Immature natural killer cell (primary cell): ENCODE measurements at places on chromosomes 2 and 18.

DNA sequence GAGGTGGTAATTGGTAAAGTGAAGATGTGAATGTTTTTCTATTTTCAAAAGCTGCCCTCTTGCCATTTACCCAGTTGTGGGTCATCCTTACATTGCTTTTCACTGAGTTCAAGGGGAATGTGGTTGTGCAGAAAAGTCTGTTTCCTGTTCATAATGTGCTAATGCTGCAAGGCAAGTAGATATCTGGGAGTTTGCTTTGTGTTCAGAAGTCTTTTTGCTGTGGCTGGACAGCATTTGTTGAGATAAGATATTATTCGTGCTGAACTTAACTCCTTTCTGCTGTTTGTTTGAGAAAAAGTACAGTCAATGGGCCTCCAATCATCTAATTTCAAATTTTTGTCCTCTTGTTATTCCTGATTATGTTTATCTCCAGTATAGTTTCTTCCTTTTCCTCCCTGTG lies 263.2 kb downstream of the LTBP1 start:
- no peak for DNase-seq

DNA sequence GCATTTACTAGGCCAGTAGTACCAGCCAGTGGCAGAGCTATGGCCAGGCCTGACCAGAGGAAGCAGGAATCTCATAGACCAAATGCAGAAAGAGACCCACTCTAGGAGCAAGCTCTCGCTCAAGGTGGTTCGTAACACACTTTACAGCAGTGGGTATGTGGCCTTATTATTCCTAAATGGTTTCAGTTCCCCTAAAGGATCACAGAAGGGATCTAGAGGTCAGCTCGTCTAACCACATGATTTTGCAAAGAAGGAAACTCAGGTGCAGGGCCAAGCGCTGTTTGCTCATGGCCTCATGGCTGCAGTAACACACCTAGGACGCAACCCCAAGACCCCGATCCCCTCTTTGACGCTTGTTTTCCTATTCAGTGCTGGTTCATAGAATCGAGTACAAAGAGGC lies 65.5 kb upstream of the ATG16L1 start:
- DNase-seq: no peak

DNA sequence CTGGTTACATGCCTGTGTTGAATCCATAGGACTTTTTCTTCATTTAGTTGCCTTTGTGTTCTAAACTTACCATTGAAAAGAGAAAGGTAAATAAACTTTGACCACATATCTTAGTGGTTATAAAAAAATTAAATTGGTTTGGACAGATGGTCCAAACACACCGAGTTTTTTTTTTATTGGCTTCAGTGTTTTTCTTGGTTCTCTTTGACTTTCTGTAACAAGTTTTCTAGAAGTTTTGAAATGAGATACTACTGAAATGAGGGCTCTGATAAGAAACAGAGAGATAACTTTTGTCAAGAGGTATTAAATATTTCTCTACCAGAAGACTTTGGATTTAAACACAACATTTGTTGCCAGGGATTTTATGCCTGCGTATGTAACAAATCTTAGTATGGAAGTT lies 20.7 kb downstream of the SPTBN1 start:
- DNase-seq: no peak

- DNase-seq: no peak
These were observed 76.0 kb downstream of the OSBPL6 start for GRCh38 chr2:178270338-178270737.

GRCh38 chr2:136393514-136393913 lies 275.6 kb upstream of the CXCR4 start:
- DNase-seq: no peak

DNA sequence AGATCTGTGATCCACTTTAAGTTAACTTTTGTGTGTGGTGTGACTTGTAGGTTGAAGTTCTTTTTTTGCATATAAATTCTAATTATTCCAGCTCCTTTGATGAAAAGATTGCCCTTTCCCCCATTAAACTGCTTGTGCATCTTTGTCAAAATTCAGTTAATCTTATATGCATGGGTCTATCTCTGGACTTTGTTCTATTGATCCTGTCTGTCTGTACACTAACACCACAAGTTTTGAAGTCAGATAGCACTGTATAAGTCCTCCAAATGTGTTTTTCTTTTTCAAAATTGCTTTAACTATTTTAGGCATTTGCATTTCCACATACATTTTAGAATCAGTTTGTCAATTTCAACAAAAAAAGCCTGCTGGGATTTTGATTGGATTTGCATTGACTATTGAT lies 137.6 kb downstream of the BCL11A start:
- no peak for DNase-seq

GRCh38 chr2:221571025-221571550 lies 1.0 kb downstream of the EPHA4 start:
- peak; percentile 55 for DNase-seq

DNA sequence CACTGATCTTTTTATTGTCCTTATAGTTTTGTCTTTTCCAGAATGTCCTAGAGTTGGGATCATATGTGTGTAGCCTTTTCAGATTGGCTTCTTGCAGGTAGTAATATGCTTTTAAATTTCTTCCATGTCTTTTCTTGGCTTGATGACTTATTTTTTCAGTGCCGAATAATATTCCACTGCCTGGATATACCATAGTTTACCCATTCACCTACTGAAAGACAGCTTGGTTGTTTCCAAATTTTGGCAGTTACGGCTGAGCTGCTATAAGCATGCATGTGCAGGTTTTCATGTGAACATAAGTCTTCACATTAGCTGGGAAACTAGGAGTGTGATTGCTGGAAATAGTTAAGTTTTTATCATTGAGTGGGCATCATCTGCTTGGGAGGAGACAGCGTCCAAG lies 73.7 kb downstream of the RNF144A start:
- no peak for DNase-seq

DNA sequence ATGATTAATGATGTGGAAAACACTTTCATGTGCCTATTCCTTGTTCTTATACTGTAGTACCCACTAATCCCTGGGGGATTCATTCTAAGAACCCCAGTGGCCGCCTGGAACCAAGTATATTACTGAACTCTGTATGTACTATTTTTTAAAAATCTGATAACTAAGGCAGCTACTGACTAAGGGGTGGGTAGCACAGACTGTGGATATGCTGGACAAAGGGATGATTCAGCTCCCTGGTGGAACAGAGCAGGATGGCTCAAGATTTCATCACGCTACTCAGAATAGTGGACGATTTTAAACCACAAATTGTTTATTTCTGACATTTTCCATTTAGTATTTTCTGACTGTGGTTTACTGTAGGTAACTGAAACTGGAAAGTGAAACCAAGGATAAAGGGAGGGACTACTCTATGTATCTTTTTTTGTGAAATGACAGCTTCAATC lies 41.8 kb upstream of the CDC42EP3 start:
- DNase-seq: no peak

- DNase-seq: no peak
These were observed 130.7 kb upstream of the TPO start for GRCh38 chr2:1282552-1282951.

DNA sequence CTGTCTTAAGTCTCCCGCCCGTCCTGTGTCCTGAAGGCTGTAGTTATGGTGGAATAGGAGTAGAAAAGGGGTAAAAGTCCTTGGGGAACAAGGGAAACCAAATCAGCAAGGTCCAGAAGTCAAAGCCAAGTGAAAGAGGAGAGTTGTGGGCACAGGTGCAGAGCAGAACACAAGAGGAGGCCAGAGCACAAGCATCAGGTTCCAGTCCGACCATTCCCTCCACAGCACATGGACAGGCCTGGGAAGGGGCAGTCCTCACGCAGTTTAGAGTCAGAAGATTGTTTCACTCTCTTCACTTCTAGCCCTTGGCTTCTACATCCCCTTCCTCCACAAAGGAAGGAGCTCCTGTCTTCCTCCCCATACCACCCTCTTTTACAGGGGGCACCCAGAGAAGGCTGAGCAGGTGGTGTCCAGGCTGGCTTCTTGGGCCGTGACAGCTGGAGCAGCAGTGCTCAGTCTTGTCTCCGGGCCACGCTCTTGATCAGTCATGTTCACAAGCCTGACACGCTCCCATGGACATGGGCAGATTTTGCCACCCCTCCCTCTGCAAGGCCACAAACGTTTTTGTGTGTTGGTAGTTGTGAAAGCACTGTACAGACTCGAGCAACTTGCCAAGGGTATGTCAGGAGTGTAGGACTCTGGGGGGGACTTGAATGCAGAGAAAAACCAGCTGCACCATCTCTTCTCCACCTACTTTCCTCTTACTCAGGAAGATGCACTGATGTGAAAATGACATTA lies 138.5 kb upstream of the DAPL1 start:
- no peak for DNase-seq

DNA sequence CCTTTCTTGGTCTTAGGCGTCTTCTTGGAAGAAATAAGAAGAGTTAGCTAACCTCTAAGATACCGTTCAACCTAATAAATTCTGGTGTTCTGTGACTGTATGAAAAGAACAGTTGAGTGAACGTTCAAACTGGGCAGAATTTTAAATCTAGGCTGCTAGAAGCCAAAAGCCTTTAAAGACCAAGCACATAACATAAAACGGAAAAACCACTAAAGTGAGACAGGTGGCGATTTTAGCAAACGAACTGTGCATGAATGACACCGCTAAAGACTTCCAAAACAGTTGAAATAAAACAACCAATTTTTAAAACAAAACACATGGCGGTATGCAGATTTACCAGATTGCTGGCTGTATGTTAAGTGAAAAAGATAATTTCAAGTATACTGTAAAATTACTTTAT lies 73.1 kb downstream of the GALNT13 start:
- DNase-seq: no peak

- no peak for DNase-seq
These were observed 6.7 kb downstream of the CHMP3 start for GRCh38 chr2:86556508-86556907.
